ENCODE measurements at places on chromosomes 3 and 15. TPM values are rescaled to one million over a fixed set of nuclear protein-coding genes. Genes with fewer than 3 reads are reported as not detected.

GRCh38 chr3:49217688-49218470, 46.5 kb downstream of the KLHDC8B start:
- DNase-seq, result no peak

DNA sequence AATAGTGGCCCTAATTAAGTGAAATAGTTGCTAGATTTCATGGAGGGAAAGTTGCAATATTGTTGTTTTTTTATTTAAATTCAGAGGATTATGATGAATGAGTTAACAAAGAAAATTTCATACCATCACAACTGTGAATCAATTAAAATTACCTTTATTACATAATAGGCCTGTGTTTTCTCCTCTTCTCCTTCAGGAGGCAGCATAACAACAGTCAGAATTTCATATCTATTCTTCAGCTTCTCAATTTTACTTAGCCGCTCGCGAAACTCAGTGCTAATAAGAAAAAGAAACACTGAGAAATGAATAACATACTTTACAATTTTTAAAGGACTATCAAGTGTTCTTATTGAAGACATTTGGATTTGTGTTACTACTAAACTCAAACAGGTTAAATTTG, 29.4 kb downstream of the TTC14 start:
- DNase-seq, result no peak

- no peak for DNase-seq
These were observed 28.9 kb downstream of the OSBPL10 start for GRCh38 chr3:31952205-31952604.

- DNase-seq, result no peak
These were observed 137.7 kb downstream of the BBX start for GRCh38 chr3:107660306-107660976.

PEAK1 gene
- 45.7 TPM for total RNA-seq
